Activated CD8-positive, alpha-beta memory T cell treated with anti-CD3 and anti-CD28 coated beads, Interleukin-2, amount 50 U/mL, for 48 hours (primary cell): ENCODE measurements at places on chromosomes 4 and X.

DNA sequence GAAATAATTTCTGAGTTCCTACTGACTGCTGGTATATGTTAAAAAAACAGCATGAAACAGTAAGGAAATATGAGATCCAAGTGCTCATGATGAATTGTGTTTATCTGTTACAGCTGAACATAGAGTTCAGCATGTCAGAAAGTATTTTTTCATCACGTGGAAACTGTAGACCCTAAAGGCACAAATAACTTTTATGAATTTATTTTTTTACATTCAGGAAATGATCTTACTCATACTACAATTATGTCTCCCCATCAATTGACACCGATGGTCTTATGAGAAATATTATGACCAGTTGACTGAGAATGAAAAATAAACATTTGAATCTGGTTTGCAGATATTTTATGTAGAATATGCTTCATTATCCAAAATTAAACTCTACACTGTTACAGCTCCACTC is 283.1 kb upstream of the SPANXN4 start:
- no peak for DNase-seq

DNA sequence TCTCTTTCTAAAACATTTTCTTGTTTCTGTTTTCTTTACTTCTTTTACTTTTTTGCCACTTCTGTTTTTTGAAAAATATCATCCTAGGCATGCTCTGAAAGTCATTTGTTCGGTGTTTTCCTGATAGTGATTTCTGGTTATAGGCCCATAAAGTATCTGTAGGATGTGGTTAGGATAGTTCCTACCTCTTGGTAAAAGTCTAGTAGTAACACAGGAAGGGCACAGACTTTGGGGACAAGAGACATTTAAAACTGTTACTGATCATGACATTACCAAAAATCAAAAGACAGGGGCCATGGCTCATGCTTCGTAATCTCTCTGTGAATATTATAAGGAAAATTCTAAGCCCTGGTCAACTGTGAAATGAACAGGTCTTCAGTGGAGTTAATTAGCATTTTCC is 44.8 kb downstream of the FHL1 start:
- DNase-seq, result no peak

GRCh38 chr4:81494031-81494431 is 22.3 kb upstream of the RASGEF1B start:
- DNase-seq, result no peak

DNA sequence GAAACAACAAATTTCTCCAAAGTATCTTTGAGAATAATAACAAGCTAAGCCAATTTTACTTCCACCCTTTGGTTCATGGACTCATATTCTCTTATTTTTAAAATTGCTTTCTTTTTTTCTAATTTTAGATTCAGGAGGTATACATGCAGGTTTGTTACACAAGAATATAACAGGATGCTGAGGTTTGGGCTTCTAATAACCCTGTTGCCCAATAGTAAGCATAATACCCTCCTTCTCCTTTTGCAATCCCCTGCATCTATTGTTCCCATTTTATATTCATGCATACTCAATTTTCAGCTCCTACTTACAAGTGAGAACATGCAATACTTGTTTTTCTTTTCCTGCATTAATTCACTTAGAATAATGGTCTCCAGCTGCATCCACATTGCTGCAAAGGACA is 202.3 kb upstream of the FSTL5 start:
- no peak for DNase-seq

GRCh38 chr4:177441061-177441802 is 1.0 kb downstream of the AGA start:
- no peak for DNase-seq

- no peak for DNase-seq
Observed at GRCh38 chr4:95987851-95988250, 148.0 kb downstream of the PDHA2 start.

GRCh38 chr4:182320092-182320491 is 76.9 kb downstream of the TENM3 start:
- no peak for DNase-seq

DNA sequence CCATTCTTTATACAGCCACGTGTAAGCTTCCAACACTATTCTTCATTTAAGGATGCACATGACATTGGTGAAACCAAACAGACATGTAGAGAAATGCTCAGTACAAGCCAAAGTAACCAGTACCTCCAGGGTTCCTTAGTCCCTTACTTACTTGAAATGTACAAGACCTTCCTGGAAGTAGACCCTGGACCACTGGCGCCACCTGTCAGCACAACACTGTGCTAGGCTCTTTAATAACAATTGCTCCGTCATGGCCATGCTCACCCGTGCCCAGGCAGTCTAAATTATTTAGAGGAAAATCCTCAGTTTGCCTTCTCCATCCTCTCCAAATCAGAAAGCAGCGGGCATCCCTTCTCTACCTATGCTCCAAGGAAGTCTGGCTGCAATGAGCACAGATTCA is 52.7 kb downstream of the ADGRA3 start:
- no peak for DNase-seq

- no peak for DNase-seq
Observed at GRCh38 chr4:11483046-11483445, 54.4 kb upstream of the HS3ST1 start.

DNA sequence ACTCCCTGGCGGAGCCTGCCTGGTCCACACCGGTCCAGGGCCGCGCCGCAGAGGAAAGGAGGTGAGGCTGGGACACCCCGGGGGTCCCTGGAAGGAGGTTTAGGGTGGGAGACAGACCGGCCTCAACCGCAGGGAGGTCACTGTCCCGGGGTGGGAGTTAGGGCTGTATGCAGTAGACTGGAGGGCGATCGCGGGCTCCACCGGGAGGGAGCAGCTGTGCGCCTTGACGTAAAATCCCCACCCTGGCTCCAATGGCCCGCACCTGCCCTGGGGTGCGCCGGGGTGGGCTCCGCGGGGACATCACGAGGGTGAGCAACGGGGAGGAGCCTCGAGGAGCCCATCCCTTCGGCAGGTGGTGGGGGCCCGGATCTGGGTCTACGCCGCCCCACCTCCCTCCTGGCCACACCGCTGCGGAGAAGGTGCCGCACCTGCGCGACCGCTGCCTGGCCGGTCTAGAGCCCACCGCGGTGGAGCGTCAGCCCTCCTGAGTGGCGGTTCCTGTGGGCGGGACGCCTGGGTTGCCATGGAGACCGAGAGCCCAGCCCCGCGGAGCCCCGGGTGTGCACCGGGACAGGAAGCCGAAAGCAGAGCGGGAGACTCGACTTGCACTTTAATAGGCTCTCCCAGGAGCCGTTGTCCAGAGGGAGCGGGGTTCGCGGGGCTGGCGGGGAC is 105.1 kb downstream of the ADRA2C start:
- DNase-seq, result no peak

- no peak for DNase-seq
Observed at GRCh38 chr4:100635899-100636298, 118.1 kb upstream of the EMCN start.

DNA sequence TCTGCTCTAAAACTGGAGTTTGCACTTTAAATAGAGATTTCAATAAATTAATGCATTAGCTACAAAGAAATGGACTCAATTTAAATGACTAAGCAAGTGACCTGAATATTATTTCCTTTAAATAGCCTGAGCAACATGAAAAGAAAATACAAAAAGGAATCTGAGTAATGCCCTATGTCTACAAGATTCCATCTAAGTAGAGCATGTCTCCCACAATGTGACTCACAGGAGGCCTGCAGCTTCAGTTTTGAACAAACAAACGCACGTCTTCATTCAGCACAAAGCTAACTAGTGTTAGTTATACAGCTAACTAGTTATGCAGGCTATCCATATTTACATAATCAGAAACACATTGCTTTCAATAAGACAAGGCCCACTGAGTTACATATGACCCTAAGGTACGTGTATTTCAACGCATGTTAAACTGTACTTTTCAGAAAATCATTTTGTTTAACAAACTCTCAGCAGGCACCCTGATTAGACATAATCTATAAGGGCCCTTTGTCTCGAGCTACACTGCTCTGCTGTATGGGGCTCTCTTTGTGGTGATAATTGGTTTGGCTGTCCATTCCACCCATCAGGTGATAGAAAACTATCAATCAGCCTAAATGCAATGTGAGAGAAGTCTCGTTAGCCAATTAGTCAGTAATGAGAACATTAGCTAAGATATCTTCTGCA is 116.5 kb downstream of the MAML3 start:
- no peak for DNase-seq

- DNase-seq, result no peak
Observed at GRCh38 chr4:80538276-80538926, 202.9 kb downstream of the CFAP299 start.

DNA sequence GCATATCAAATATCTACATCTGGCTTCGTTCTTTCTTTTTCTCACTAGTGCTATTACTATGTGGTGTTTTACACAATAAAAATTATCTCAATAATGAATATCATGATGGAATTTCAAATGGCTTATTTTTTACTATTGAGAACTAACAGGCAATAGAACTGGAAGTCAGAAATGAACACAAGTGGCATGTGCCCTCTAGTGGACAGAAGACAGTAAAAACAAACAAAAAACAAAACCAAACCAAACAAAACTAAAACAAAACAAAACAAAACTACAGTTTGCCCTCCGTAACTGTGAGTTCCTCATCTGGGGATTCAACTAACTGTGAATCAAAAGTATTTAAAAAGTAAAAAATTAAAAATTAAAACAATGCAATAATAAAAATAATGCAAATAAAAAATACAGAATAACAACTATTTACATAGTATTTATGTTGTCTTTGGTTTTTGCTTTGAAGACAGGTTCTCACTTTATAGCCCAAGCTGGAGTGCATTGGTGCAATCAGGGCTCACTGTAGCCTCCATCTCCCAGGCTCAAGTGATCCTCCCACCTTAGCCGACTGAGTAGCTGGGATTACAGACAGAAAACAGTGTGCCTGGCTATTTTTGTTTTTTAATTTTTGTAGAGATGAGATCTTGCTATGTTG is 195.6 kb upstream of the TACR3 start:
- no peak for DNase-seq

DNA sequence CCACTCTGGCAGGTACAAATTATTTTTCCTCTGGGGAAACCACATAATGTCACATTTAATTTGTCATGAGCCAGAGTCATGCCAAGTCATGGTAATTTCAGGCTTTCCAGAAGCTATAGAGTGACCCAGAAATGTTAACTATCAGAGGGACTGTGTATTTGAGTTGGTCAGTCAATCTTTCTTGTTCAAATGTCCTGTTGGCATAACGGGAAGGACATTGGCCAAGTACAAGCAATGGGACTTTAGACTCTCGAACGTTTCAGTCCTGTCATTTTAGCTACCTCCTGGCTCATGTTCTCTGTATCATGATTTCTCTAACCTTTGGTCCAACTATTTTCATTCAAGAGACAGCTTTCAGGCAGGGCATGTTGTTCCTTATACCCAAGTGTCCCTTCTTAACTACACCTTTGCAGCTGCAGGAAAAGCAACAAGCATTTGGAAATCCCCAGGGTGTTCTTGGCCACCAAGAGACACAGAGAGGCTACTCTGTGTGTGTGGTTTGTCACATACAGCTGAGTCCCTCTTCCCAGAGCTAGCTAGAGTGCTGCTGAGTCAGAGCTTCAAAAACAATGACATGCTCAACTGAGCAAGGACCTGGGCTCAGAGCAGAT is 142.6 kb downstream of the EGF start:
- DNase-seq, result no peak

- DNase-seq, result no peak
Observed at GRCh38 chr4:81337211-81337610, 122.2 kb upstream of the PRKG2 start.

DNA sequence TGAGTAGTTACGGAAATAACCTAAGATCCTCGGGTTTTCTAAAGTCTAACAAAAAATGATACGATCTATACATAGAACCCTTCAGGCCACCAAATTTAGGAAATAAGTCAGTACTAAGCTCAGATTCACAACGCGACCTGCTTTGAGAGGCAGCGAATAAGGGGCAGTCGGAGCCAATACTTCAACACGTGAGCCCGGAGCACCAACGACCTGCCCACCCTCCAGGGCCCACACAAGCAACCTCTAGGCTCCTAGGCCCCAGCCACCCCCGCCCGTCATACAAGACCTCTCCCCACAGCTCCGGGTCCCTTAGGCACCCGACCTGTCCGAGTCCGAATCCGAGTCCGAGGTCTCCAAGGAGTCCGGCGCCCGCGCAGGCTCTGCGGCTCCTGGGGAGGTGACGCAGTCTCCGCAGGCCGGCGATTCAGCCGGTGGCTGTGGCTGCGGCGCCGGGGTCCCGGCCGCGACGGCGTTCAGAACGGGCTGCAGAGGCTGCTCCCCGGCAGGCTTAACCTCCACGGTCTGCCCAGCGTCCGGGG is 580 bp downstream of the NAF1 start:
- DNase-seq, result peak; percentile 82

DNA sequence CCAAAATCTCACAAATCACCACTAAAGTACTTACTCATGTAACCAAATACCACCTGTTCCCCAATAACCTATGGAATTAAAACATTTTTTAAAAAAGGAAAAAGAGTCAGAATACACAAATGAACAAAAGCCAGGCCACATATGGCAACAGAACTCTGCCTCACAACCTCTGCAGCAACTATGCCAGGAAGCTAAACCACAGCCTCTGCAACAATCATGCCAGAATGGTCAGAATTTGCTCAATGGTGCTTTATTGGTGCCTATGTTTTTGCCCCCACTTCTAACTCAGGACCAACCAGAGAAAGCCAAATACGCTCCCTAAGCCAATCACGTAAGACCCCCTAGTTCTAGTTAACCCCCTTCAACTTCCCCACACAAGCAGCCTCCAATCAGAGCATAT is 69.6 kb downstream of the HOPX start:
- no peak for DNase-seq

DNA sequence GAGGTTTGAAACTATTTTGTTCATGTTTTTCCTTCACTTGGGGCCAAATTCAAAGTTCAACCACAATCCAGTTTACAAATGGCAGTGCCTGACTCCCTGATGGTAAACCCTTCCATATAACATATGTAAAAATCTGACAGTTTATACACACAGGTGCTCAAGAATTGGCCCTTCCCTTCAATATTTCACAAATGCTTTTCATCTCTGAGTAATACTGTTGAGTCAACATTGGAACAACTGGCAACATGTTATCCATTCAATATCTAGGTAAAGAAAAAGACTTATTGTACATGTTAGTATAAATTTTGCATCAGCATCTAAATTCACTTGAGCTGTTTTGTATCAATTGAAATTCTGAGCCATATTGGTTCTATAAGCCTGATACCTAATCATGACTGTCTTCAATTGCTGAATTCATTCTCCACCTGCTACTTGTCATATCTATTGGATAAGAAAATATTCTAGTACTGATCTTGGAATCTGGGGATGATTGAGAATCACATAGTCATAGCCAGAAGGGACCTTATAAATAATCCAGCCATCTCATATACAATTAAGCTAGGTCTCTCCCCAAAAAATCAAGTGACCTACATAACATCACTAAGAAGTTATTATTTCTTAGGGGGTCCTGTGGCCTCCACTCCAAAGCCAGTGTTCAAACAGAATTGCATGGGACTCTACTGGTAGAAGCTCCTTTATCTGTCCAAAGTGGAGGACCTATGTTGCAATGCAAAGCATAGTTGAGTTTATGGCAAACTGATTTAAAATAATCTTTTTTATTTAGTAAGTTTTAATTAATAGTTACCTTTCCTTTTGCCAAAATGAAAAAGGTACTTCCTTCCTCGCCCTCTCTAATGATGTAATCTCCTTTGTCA is 61.9 kb downstream of the PRKG2 start:
- no peak for DNase-seq

GRCh38 chrX:45771560-45772340 is 571.1 kb upstream of the DIPK2B start:
- DNase-seq, result no peak

- DNase-seq, result no peak
Observed at GRCh38 chr4:24521544-24521943, 62.8 kb downstream of the DHX15 start.

- DNase-seq, result no peak
Observed at GRCh38 chr4:184169225-184169867, 48.3 kb downstream of the ENPP6 start.
